Thyroid gland (tissue), 4 donors: ENCODE measurements at places on chromosomes 7 and 10.

- no peak for DNase-seq
- H3K4me1 ChIP-seq: no peaks in the 10 kb centered on the region
- no peak overlapping the region for H3K4me3 ChIP-seq
- H3K27me3 ChIP-seq: no peaks in the 10 kb centered on the region
Observed at GRCh38 chr7:90631502-90631901, 35.4 kb downstream of the CDK14 start.

- no peak overlapping the region for H3K27ac ChIP-seq
- H3K4me1 ChIP-seq: no peaks in the 10 kb centered on the region
- no peak overlapping the region for H3K4me3 ChIP-seq
- no peaks in the 10 kb centered on the region for H3K36me3 ChIP-seq
Observed at GRCh38 chr7:101381549-101382111, 19.0 kb downstream of the COL26A1 start.

DNA sequence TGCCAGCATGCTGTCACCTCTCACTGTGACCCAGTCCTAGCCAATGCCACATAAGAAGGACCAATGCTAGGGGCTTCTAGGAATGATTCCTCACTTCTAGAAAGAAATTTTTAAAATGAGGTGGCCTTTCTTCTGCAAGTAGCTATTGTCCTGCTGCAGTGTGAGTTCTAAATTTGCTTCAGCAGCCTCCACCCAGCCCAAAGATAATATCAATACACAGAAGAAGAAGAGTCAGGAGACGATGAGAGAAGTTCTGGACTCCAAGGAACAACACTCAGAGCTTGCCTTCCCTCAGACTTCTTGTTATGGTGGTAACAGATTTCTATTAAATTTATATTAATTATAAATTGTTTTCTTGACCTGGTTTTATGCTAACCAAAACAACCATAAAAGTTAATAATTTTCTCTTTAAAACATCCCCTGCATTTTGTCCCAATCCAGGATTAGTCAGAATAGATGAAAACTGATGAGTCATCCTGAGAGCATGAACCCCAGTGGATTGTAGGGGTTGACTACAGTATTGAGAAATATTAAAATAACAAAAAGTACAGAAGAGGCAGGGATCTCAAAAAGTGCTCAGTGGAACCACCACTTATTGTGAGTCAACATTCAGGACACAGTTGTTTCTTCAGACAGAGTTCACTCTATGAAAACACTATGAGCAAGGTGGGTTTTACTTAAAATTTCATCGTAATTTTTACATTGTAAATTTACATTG is 29.6 kb upstream of the AKR1C2 start:
- no peak overlapping the region for H3K4me3 ChIP-seq
- H3K4me1 ChIP-seq: no peaks in the 10 kb centered on the region
- H3K36me3 ChIP-seq: no peaks in the 10 kb centered on the region
- no peak overlapping the region for H3K27ac ChIP-seq
- DNase-seq: no peak

DNA sequence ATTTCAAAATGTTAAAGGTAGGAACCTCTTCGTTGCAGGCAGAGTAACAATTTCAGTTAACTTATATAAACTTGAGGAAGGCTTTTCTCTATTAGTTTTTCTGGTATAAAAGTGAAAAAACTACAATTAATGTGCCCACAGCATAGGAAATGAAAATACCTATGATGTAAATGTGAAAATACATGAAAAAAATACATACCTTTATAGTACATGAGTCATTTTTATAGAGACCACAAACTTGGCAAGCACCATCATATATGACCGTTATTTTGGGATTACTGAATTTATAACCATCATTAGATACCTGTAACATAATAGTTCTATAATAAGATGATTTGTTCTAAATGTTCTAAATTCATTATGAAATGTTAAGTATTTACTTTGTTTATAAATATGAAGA is 42.7 kb downstream of the VWDE start:
- DNase-seq: no peak
- no peak overlapping the region for H3K27ac ChIP-seq
- H3K4me1 ChIP-seq: no peaks in the 10 kb centered on the region
- H3K36me3 ChIP-seq: no peaks in the 10 kb centered on the region
- no peaks in the 10 kb centered on the region for H3K27me3 ChIP-seq
- H3K4me3 ChIP-seq: no peak overlapping the region

DNA sequence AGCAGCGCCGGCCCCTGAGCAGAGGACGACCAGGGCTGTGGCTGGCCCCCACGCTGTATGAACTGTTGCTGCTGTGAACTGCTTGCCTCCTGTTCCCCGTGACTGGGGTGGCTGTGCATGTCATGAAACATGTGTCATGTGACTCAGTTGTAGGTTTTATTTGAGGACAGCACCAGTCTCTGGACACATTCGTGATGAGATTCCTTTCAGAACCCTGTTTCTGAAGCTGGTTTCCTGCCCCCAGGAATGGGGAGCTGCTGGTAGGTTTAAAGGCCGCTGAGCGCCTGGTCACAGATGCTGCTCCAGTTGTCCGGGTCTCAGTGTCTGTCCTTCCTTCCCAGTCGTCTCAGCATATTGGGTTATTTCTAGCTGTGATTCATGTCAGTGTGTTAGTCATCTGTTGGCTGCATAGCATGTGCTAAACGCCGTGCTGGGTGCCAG is 79.1 kb upstream of the PPIF start:
- no peak overlapping the region for H3K4me3 ChIP-seq
- no peaks in the 10 kb centered on the region for H3K36me3 ChIP-seq
- H3K4me1 ChIP-seq: peaks cover 63% of the 10 kb centered on the region
